ENCODE measurements at places on chromosomes 16 and 17.

DNA sequence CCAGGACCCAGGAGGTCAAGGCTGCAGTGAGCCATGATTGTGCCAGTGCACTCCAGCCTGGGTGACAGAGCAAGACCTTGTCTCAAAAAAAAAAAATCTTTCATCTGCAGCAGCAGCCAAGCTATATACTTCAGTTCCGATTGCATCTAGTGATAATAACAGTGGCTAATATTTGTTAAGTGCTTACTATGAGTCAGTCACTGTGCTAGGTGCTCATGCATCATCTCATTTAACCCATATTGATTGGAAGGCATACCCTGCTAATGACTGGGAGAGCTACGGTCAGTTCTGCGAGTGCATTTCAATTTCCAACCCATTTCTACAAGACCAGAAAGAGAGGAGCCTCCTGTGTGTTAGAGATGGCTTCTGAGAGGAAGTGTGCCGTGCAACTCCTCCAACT is 7.7 kb upstream of the TUBG2 start:
- no peak for DNase-seq

DNA sequence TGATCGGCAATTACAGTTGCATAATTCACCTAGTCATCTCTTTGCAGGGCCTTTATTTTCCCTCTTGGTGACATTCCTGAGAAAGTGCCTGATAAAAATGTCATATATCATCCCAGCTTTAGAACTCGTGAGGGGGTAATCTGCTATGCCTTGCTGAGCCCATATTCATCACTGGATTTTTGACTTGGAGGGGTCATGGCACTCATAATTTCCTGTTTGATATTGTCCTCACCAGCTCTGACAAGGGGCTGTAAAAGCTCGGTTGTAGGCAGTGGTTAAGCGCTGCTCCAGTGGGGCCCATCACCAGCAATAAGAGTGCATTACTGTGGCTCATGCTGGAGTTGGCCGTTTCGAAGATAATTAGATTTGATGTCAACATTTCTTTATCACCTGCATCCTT is 227.3 kb downstream of the IRX3 start:
- no peak for DNase-seq

- DNase-seq, result peak; percentile 74
Observed at GRCh38 chr17:13031718-13032350, 14.0 kb upstream of the ELAC2 start.

- peak; percentile 57 for DNase-seq
Observed at GRCh38 chr17:37570527-37571093, 38.6 kb downstream of the SYNRG start.

GRCh38 chr17:9367156-9367555 is 208.5 kb downstream of the STX8 start:
- no peak for DNase-seq

- no peak for DNase-seq
Observed at GRCh38 chr16:12460064-12460392, 343.7 kb downstream of the CPPED1 start.

GRCh38 chr16:73046202-73046848 is 1.6 kb downstream of the ZFHX3 start:
- no peak for DNase-seq

DNA sequence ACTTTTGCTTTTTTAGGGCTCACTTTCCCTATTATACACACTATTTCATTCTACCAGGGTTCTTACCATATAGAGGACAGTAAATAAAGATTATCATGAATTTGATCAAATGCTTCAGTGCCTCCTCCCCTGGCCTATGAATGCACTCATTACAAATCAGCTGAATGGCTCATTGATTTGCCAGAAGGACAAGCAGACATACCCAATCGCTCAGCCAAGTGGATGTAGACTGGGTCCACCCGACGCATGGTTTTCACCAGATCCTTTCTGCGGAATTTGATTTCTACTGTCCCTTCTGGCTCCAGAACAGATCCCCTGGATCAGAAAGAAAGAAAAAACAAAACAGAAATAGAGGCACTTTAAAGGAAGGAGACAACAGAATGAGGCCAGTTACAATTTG is 162.6 kb downstream of the AATF start:
- no peak for DNase-seq

Data from OCI-LY7 (cell line).